ENCODE measurements at places on chromosomes 2 and 18.

- no peak for DNase-seq
Measured at GRCh38 chr2:103959174-103960128, 894.5 kb upstream of the POU3F3 start.

DNA sequence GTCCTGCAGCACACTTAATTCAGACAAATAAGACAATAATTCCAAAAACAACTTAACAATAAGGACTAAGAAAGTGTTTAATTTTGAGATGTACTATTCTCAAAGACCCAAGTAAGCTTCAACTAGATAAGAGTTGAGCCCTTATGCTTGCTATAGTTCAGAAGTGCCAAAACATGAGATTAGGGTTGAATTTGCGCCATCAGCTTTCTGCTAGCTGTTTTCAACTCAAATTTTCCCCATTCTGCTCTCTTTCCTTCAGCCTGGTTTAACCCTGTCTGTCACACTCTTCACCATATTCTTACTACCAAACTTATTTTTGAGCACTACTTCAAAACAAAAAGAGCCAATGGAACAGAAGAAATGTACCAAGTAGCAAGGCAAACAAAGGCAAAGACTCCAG lies 4.1 kb downstream of the NFE2L2 start:
- no peak for DNase-seq

DNA sequence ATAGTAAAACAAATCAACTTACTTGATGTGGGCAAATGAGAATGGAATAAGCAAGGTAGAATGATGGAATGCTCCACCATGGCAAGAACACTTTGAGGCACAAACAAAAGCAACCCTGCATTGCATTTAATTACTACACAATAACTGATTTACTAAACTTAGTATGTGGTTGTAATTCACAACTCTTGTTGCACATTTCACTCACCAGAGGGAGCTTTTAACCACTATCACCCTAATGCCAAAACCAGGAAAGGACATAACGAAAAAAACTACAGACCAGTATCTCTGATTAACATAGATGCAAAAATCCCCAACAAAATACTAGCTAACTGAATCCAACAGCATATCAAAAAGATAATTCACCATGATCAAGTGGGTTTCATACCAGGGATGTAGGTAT lies 659.8 kb downstream of the CPS1 start:
- DNase-seq, result no peak

DNA sequence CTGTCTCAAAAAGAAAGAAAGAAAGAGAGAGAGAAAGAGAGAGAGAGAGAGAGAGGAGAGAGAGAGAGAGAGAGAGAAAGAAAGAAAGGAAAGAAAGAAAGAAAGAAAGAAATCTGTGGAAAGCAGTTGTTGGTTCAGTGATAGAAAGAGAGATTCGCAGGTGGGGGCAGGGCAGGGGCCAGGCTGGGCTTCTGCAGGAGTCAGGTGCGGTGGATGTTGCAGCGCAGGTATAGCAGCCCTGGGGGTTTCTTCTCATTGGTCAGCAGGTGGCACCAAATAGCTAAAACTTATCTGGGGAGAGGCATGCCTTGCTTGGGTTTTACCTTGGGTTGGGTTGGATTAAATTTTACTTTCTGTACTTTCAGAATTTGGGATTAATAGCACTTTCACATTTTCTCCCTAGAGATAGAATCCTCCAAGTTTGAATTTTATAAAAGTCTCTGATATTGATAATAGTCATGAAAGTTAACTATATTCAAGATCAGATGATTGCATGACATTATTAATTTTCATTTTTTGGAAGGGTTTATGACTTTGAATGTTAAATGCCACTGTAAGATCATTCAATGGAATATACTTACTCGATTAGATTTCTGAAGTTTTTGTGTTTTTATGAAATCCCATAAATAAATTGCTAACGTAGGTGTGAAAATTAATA lies 66.6 kb downstream of the SPTBN1 start:
- DNase-seq, result peak; percentile 22

- DNase-seq, result no peak
Measured at GRCh38 chr2:141038341-141038740, 1092.5 kb downstream of the LRP1B start.

DNA sequence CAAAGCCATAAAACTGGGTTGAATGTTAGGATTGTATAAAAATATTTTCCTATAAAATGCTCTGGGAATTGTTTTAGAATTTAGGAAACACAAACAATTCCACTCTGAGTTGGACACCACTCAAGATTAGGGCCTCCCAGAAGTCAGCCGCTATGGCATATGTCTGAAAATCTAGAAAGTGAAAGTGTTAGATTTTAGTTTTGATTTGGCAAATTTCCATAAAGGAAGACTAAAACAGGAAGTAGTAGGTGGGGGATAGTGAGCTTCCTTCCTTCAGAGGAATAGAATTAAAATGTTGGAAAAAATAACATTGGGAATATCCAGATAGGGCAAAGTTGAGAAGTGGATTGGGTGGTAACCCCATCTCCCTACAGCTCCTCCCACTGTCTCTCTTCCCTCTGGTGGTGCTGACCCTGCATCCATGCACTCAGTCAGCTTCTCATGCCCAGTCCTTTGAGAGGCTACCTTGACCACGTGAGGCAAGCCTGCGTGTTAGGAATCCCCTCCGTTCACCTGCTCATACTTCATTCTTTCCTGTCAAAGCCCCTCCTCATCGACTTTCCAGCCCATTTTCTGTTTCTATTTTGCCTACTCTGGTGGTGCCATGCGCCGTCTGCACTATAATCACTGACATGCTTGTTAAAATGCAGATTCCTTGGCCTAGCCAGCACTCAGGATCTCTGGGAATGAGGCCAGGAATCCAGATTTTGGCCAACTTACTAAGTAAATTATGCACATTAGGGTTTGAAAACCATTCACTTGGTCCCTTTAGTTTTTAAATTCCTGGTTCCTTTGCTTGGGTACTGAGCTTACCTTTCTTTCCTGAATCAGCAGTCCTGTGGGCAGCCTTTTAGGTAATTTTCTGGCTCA lies 83.5 kb downstream of the POLE4 start:
- DNase-seq, result no peak

- no peak for DNase-seq
Measured at GRCh38 chr2:161036926-161037325, 123.3 kb upstream of the TANK start.

GRCh38 chr18:12776821-12777471 lies 74.1 kb downstream of the PSMG2 start:
- no peak for DNase-seq

DNA sequence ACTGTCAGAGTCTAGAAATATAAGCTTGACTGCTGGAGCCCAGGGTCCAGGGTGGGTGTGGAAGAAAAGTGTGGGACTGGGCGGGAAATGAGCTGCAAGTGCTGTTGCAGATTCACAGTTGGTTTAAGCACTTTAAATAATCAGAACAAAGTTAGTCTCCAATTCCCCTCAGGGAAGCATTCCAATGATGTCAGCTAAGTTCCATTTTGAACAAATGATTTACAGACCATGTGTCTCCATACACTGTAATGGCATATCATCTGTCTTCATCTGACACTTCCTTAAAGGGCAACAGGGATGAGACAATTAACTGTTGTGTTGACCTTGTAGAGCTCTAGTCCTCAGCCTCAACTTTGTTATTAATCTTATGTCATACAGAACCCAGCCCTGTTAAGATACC lies 31.5 kb upstream of the REG3A start:
- DNase-seq, result no peak

DNA sequence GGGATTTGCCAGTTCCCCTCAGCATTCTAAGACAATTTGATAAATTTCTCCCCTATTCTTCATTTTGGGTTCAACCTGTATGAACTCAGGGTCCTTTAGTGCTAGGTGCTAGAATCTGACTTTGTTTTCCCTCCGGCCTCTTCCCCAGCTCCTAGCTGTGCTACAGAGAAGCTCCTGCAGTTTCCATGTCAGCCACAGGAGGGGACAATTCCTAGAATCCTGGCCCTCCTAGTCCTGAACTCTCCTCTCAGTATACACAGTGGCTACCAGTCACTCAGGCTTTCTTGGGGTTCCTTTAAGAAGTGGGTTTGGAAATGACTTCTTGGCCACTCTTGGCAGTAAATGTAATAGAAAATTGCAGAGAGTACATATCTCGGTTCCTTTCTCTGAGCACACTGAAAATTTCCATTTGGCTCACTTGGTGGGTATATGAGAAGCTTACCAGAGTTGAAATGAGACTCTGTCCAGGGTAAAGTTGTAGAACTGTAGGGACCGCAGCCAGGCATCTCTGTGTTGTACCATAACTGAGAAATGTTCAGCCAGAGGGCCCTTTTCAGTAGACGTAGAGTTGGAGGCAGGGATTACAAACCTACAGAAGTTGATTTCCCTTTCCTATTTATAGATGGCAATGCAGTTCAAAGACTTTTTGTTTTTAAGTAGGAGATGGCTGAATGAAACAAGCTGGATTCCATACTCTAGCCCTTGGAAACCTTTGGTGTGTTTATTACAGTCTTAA lies 5.0 kb upstream of the CHST10 start:
- no peak for DNase-seq

GRCh38 chr2:1675633-1676032 lies 68.7 kb downstream of the PXDN start:
- DNase-seq, result no peak

GRCh38 chr2:183284606-183285005 lies 160.4 kb downstream of the NUP35 start:
- DNase-seq, result no peak

DNA sequence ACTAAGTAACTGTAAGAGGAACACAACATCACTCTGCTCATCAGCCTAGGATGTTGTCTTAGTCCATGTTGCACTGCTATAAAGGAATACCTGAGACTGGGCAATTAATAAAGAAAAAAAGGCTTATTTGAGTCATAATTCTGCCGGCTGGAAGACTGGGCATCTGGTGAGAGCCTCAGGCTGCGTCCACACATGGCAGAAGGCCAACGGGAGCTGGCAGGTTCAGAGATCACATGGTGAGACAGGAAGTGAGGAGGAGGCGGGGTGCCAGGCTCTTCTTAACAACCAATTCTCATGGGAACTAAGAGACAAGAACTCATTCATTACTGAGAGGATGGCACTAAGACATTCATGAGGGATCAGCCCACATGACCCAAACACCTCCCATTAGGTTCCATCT lies 46.8 kb downstream of the EPG5 start:
- DNase-seq, result no peak

- DNase-seq, result no peak
Measured at GRCh38 chr18:32772581-32773381, at the start of gene KLHL14. TSS of gene KLHL14 (minus strand) at chr18:32773023. CDS start at chr18:32770591, 2,432 bp downstream.

- DNase-seq, result no peak
Measured at GRCh38 chr2:100666996-100667395, 104.2 kb downstream of the PDCL3 start.

- DNase-seq, result no peak
Measured at GRCh38 chr18:3442919-3443318, 7.1 kb upstream of the TGIF1 start.

GRCh38 chr2:65715323-65715722 lies 282.9 kb upstream of the SPRED2 start:
- no peak for DNase-seq

- DNase-seq, result no peak
Measured at GRCh38 chr2:149226790-149227189, 103.6 kb upstream of the LYPD6 start.

GRCh38 chr2:32715981-32716380 lies 88.1 kb downstream of the TTC27 start:
- DNase-seq, result no peak

- no peak for DNase-seq
Measured at GRCh38 chr2:37851428-37851827, 73.7 kb upstream of the RMDN2 start.

DNA sequence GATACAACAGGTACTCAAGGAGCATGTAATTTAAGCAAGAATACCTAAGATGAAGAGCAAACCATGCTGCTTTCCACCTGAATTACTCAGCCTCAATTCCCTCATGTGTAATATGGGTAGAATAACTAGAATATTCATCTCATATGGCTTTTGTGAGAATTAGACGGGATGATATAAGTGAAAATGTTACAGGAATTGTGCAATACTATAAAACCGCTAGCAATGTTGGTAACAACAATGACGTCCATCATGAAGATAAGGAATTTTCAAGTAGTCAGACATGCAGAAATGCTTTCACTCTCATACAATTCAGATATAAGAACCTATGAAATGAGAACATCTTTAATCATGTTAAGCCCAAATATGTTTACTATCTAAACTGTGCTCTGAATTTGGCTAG lies 2106.6 kb upstream of the CELF4 start:
- DNase-seq, result no peak

All from NCI-H187 (cell line).